ENCODE measurements at places on chromosomes 4 and X.
A peak's percentile ranks its signal among the peaks of the same experiment; 100 is the strongest.

- DNase-seq: no peak
Observed at GRCh38 chrX:39559229-39559628, 538.5 kb downstream of the BCOR start.

- no peak for DNase-seq
Observed at GRCh38 chrX:22247169-22247568, 25.5 kb upstream of the CBLL2 start.

GRCh38 chrX:116272322-116272721 lies 101.8 kb downstream of the AGTR2 start:
- no peak for DNase-seq

DNA sequence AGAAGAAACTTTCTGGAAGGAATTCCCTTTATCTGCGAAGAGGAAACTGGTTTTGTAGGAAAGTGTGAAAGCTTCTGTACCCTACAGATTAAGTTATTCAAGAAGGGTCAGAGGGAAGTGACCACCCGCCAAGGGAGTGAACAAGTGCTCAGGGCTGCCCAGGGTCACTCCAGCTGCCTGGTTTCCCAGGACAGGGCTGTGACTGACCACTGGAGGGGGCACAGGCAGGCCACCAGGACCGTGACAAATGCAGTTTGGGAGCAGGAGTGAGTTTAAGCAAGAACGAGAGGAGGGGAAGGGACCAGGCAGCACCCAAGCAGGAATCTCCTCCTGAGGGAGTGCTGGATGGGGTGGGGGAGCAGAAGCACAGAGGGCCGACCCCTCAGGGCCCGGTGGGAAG lies 34.2 kb downstream of the ZFYVE28 start:
- DNase-seq: no peak

- no peak for DNase-seq
Observed at GRCh38 chrX:152937236-152937635, 39.4 kb downstream of the ZNF185 start.

- peak; percentile 20 for DNase-seq
Observed at GRCh38 chr4:134906404-134907023, 704.9 kb upstream of the PABPC4L start.

GRCh38 chr4:42482516-42483327 lies 85.4 kb downstream of the SHISA3 start:
- DNase-seq: no peak

GRCh38 chr4:176875446-176875930 lies 82.8 kb upstream of the VEGFC start:
- no peak for DNase-seq

DNA sequence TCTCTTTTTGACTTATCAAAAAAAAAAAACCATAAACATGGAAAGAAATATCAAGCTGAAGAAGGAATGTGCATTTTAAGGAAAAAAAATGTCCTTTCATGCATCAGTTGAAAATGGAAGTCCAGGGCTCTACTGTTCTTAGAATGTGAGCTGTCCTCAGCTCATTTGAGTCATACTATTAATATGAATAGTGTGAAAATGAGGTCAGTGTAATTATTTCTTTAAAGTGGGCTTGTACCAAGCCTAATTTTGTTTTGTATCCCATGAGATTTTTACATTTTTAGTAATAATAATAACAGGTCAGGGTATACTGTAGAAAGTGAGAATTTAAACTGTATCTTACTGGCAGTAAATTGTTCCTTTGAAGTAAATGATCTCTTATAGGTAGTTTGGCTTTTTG lies 148.5 kb downstream of the NAA11 start:
- no peak for DNase-seq

DNA sequence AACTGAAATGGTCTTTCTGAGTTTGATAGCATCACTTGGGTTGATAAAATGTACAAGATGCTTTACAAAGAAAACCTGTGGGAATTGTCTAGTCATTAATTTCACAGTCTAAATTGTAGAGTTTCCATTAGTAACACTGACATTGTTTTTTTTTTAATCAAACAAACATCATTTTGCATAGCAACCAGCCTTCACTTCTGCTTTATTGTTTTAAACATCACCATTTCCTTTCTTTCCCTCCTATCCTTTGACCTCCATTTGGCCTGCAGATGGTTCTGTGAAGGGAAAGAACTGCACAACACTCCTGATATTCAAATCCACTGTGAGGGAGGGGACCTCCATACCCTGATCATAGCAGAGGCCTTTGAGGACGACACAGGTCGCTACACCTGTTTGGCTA lies 171.1 kb downstream of the PALLD start:
- no peak for DNase-seq

GRCh38 chrX:43998374-43998773 lies 25.2 kb upstream of the NDP start:
- no peak for DNase-seq

Data from neuronal stem cell (in vitro differentiated cells).